Subcutaneous adipose tissue (tissue), 4 donors: ENCODE measurements at places on chromosomes 6 and 20. TPM values are rescaled to one million over a fixed set of nuclear protein-coding genes. Genes with fewer than 3 reads are reported as not detected.

Gene EXOC2
- 19.6 TPM for total RNA-seq

Gene MOG
- total RNA-seq = not detected

Gene OR2H2
- not detected for total RNA-seq

Gene EYA2
- 1.3 TPM for total RNA-seq

Gene NOX3
- total RNA-seq = not detected

Gene MATN4
- 0.44 TPM for total RNA-seq

Gene CYP39A1
- 0.94 TPM for total RNA-seq

Gene ENPP5
- 0.82 TPM for total RNA-seq

Gene MUC22
- not detected for total RNA-seq

Gene TCF15
- total RNA-seq = 1.5 TPM

Gene MAK
- not detected for total RNA-seq

Gene FRS3
- 2.7 TPM for total RNA-seq

Gene TCFL5
- 13.8 TPM for total RNA-seq

Gene ETV7
- 0.44 TPM for total RNA-seq

Gene DYNLT2
- total RNA-seq = 1.6 TPM

Gene RFX6
- total RNA-seq = not detected

Gene SESN1
- total RNA-seq = 152 TPM

Gene TOX2
- 8.1 TPM for total RNA-seq

Gene PSORS1C2
- not detected for total RNA-seq

Gene ADGRF5
- 105 TPM for total RNA-seq

Gene BPIFB1
- not detected for total RNA-seq

Gene HLA-B
- 1,772 TPM for total RNA-seq

Gene FERMT1
- 0.16 TPM for total RNA-seq

Gene SLC25A27
- total RNA-seq = 32.6 TPM

Gene MROH8
- total RNA-seq = 3.6 TPM

Gene ZBTB46
- 7.5 TPM for total RNA-seq

Gene PLA2G7
- total RNA-seq = 2.4 TPM

Gene TRIM31
- total RNA-seq = not detected

Gene KCNG1
- not detected for total RNA-seq

Gene MYCT1
- 15.9 TPM for total RNA-seq

Gene IP6K3
- 2.3 TPM for total RNA-seq

Gene COL10A1
- not detected for total RNA-seq

Gene COL21A1
- total RNA-seq = 1.8 TPM

Gene IPCEF1
- total RNA-seq = 0.82 TPM
